Skin of body (tissue), 3 donors: ENCODE measurements at places on chromosomes 2 and 18.
A peak's percentile ranks its signal among the peaks of the same experiment; 100 is the strongest.

GRCh38 chr2:31032475-31032874 is 105.8 kb downstream of the GALNT14 start:
- no peak for DNase-seq

DNA sequence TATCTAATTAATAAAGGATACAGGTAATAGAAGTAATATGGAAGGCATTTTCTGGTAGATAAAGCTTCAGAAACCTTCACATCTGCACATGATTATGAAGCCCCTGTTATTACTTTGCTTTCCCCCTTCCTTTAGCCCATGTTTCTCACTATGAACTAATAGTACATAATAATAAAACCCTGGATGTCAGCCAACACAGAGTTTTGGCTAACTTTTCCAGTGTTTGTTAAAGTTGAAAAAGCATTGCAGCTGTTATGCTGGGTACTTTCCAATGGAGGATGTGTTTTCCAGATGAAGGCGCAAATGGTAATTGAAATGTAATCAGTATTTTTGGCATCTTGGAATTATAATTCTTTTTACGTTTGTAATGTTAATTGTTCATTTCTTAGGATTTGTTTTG is 43.5 kb downstream of the SPTBN1 start:
- peak; percentile 95 for DNase-seq

GRCh38 chr2:149036507-149037293 is 1.8 kb upstream of the LYPD6B start:
- no peak for DNase-seq

DNA sequence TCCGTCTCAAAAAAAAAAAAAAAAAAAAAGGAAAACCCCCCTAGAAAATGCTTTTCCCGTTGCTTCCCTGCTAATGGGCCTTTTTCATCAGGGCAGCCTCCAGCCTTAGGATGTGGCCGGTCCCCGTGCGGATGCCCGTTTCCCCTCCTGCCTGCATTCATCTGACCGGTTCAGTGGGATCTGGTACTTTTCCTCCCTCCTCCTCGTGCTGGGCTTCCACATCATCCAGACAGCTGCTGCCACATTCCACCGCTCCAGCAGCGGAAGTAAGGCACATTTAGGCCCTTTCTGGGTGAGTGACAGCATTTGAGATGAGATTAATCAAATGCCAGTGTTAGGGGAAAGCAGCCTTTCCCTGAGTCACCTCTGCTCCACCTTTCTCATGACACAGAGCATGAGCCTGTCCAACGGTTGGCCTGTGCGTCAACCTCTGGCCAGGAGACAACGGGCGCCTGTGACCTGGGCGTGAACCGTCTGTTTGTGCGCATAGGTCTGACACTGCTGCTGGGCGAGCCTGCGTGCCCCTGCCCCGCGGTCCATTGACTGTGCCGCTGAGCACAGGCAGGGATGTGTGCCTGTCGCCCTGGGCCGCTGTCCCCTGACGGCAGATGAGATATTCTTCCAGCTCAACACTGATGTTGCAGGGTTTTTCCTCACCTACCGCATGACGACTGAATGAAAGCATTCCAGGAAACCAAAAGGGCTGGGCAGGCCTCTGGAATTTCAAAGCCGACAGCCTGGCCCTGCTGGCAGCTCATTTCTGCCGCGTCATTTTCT is 174.0 kb downstream of the TGIF1 start:
- DNase-seq, result peak; percentile 60

DNA sequence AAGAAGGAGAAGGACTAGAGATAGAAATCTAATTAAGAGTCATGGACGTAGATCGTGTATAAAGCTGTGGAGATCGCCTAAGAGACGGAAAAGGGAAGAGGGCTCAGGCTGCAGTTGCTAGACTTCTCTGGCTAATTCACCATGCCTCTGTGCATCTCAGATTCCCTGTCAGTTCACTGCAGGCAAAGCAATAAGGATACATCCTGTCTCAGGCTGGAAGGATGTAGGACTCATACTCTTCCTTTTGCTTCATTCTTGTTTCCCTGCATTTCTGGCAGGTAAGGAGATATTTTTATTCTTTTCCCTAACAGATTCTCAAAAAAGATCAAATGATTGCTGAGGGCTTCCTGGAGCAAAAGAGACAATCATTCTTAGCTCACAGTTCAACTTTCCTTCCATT is 112.5 kb downstream of the AP1S3 start:
- DNase-seq, result no peak

GRCh38 chr2:176584333-176584732 is 315.1 kb downstream of the MTX2 start:
- no peak for DNase-seq

DNA sequence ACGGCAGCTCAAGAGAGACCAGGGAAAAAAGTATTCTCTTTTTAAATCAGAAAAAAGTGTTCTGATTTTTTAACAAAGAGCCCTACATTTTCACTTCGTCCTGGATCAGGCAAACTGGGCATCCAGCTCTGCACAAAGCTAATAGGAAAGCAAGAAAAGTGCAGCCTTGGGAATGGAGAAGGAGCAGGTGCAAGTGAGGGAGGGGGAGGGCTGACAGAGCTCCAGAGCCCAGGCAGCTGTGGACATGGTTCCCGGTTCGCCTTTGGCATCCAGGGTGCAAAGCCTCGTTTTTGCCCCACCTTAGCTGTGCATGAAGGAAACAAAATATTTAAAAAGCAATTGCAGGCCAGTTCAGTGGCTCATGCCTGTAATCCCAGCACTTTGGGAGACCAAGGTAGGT is 82.2 kb downstream of the FAM124B start:
- no peak for DNase-seq

GRCh38 chr2:70995426-70995729 is 705 bp upstream of the TEX261 start:
- DNase-seq, result no peak

- DNase-seq, result no peak
Measured at GRCh38 chr18:32219431-32220018, 29.7 kb downstream of the MEP1B start.

GRCh38 chr2:67895227-67895941 is 167.4 kb downstream of the C1D start:
- no peak for DNase-seq

DNA sequence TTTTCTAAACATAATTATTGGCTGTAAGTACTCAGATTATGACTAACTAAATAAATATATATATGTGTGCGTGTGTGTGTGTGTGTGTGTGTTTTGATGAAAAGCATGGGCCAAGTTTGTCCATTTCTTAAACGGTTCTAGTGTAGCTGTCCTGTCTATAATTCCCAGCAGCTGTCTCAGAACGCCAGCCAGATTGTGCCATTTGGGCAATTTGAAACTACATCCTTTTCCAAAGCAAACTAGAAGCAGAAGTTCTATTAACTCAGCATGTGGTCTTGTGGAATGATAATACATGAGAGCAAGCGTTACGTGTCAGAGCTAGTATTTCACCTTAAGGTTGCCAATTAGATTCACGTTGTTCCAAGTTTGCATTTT is 1.7 kb downstream of the ARHGAP28 start:
- peak; percentile 69 for DNase-seq

DNA sequence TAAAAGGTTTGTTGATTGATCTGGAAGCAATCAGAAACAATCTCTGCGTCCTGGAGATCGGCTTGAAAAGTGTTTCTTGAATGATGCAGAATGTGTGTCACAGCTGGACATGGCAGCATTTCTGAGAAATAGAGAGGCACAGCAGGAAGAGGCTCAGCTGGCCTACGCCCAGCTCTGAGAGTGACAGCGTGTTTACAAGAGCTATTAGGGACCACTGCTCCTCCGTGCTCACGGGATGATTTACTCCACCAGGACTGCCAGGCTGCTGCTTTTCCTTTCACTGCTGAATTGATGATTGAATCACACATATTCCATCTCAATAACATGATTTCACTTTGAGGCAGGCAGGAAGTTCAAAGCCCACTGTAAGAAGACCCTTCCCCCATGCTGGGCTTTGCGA is 62.8 kb downstream of the GALNT14 start:
- DNase-seq, result peak; percentile 6

DNA sequence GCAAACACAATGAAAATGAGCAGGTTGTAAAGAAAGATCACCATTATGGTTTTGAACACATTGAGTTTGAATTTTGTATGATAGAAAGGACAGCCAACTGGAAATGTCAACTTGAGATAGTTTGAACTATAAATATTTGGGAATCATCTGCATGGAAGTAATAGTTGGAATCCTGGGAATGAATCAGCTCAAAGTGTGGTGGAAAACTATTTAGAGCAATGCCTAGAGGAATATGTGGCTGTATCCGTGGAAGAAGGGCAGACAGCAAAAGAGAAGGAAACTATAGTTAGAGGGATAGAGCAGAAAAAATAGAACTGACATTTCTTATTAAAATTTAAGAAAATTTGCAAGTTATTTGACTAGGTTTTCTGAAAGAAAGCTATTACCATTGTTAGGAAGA is 112.5 kb upstream of the OTX1 start:
- no peak for DNase-seq

GRCh38 chr2:161223139-161223732 is 63.0 kb downstream of the TANK start:
- DNase-seq, result peak; percentile 25

GRCh38 chr2:46878886-46879285 is 36.7 kb downstream of the MCFD2 start:
- DNase-seq, result peak; percentile 59

- DNase-seq, result no peak
Measured at GRCh38 chr2:180516232-180516631, 464.2 kb upstream of the UBE2E3 start.

GRCh38 chr18:22363867-22364463 is 53.8 kb downstream of the CTAGE1 start:
- DNase-seq, result no peak
